ENCODE measurements at places on chromosomes 7 and 10.

DNA sequence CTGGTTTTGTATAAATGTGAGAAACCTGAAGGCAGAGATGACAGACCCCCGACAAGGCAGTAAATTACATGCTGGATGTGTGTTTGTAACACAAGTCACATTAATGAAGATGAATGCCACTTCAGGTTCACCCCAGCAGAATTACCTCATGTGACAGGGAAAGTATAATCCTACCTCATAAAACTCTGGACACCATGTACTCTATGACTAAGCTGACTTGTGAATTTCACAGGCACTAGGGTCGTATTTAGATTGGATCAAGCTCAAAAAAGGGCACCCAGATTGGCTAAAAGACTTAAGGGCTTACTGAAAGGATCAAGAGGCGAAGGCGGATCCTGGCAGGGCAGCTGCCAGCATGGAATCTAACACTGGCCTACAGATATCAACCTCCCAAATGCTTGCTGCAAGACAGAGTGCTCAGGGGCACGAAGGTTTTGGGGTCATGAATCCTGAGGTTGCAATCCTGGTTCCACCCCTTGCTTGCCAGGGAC lies 161.4 kb downstream of the PIP4K2A start:
- DNase-seq, result no peak

- DNase-seq, result no peak
Observed at GRCh38 chr10:11846542-11846941, 23.4 kb downstream of the PROSER2 start.

DNA sequence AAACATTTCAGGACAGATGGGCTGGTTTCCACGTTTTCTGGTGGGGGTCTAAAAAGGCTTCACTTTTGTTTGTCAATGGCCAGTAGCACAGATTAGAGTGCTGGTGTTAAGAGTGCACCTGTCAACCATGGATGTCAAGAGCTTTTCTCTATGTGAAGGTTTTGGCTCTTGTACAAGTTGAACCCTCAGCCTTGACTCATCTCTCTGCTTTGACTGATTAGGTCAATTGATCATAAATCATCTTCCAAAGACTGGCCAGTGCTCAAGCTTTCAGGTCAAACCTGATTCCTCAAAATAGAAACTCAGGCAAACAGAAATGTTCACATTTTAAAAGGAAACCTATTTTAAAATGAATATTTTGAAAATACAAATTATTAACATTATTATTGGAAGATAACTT lies 59.6 kb upstream of the SP4 start:
- no peak for DNase-seq

GRCh38 chr10:27998178-27998953 lies 513 bp downstream of the ODAD2 start:
- DNase-seq, result no peak

DNA sequence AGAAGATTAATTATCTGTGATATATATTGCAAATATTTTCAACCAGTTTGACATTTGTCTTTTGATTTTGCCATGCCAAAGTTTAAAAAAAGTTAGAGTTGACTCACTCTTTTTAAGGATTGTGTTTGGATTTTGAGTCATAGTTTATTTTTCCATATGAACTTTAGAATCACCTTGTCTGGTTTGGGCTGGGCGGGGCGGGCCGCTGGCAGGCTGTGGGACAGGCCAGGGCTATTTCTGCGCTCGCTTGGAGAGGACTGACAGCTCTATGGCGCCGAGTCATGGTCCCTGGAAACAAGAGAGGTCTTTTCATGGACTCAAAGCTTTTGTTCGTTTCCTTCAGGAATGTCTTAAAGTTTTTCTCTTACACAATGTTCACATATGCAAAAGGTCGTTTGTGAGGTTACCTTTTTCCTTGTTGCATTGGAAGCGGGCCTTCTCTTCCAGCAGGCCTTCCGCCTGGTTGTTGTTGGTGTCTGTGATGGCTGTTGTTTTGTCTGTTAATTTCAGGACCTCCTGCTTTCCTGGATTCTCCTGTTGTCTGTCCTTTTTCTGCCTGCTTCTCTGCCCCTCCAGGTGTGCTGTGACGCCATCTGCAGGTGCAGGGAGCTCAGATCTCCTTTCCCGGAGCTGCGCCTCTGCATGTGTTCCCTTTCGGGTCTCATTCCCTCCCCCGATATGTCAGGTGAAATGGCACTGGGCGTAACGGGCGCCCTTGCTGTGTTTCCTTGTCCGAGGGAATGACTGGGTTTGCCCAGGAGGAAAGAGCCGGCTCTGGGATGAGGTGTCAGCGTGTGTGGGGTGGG lies 53.8 kb downstream of the INPP5A start:
- no peak for DNase-seq

GRCh38 chr10:4006051-4006450 lies 221.0 kb upstream of the KLF6 start:
- DNase-seq, result no peak
